Stimulated activated CD8-positive, alpha-beta memory T cell treated with anti-CD3 and anti-CD28 coated beads, Interleukin-4, amount 100 ng/mL, for 1 hour (primary cell): ENCODE measurements at places on chromosomes 6 and 20.

- DNase-seq, result peak; percentile 42
Observed at GRCh38 chr20:4740774-4741431, 19.2 kb downstream of the PRND start.

DNA sequence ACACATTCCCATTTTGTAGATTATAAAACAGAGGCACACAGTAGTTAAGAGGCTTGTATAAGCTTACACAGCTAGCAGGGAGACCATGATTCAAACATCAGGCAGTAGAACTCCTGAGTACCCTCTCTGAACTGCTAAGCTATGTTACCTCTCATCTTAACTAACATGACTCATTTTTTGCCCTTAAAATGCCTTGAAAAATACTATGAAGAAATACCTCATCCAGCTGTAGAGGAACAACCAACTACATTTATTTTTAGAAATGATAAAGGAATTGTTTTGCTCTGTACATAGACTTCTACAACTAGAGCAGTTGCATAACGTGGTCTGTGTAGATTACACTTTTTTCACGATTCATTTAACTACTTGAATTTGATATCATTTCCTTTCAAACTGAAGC, 102.1 kb downstream of the FLRT3 start:
- no peak for DNase-seq

DNA sequence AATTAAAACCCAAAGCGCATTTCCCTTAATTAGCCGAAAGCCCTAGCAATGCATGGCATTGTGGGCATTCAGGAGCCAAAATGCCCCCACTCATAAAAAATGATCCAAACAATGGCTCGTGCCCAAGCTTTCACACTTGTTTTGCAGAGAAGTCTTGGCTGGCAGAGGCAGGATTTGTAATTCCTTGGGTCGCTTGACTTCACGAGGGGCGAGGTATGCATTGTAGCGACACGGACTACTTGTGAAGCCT, 613 bp upstream of the SASH1 start:
- DNase-seq, result no peak

GRCh38 chr6:150394899-150395295, 26.1 kb downstream of the IYD start:
- no peak for DNase-seq

DNA sequence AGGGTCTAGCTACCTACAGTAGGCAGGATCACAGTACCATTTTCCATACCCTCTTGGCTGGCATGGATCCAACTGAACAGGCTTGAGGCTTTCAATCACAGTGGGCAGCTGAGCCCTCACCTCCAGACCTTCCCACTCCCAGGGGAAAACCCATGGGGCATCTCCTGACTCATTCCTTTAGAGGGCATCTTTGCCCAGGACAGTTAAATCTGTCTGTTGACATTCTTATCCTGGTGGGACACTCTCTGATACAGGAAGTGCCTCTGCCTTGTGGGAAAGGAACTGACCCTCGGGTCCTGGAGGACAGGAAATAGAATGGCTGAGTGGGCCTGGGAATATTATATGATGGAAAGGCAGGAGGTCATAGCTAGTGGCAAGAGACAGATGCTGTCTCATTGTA, 10.2 kb upstream of the EPB41L1 start:
- DNase-seq, result no peak
